ENCODE measurements at places on chromosomes 6 and 20. TPM values are rescaled to one million over a fixed set of nuclear protein-coding genes. Genes with fewer than 3 reads are reported as not detected.

GRCh38 chr6:74606582-74607071 lies 599.2 kb downstream of the COL12A1 start:
- no peaks in the 10 kb centered on the region for H3K36me3 ChIP-seq
- no peak overlapping the region for H3K4me3 ChIP-seq

DNA sequence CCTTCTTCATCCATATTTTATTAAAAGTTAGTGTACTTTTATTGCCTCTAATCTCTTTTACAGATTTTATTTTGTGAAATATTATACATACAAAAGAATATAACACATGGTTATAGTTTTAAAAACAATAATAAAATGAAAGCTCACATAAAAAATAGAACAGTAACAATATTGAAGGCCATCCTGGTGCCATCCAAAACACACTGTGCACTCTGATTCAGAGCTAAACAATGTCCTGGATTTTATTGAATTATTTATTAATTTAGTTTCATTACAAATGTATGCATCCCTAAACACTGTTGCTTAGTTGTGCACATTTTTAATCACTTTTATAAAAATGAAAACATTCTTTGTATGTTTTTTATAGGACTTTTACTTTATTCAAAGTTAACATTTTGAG lies 32.9 kb downstream of the RNF217 start:
- no peak overlapping the region for H3K27ac ChIP-seq
- no peaks in the 10 kb centered on the region for H3K36me3 ChIP-seq
- no peaks in the 10 kb centered on the region for H3K27me3 ChIP-seq
- H3K4me3 ChIP-seq: no peak overlapping the region
- H3K4me1 ChIP-seq: no peaks in the 10 kb centered on the region

GRCh38 chr6:33343953-33344611 lies 26.5 kb upstream of the ZBTB22 start:
- peak; percentile 80 for DNase-seq
- peak overlapping the region; percentile 94 for H3K27ac ChIP-seq
- H3K4me1 ChIP-seq: peaks cover 52% of the 10 kb centered on the region
- H3K4me3 ChIP-seq: peak overlapping the region; percentile 69
- H3K27me3 ChIP-seq: no peaks in the 10 kb centered on the region

DNA sequence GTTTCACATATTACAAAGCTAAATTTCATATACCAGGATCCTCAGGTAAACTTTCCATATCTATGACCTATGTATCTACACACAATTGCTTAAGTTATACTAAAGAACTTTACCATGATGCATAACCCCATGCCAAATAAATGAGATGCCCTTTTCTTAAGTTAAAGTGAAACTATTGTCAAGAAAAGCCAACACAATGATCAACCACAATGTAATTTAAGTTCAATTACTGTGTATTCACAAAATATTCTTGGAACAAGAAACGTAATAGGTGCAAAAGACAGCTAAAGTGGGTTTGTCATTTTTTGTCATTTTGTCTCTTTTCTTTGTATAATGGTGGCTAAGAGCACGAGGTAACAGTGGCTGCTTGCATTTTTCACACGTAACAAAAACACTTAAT lies 158.0 kb upstream of the SHLD1 start:
- peaks cover 48% of the 10 kb centered on the region for H3K36me3 ChIP-seq
- peaks cover 64% of the 10 kb centered on the region for H3K4me1 ChIP-seq
- peak overlapping the region; percentile 87 for H3K27ac ChIP-seq

GRCh38 chr6:125377621-125378020 lies 75.9 kb upstream of the HDDC2 start:
- no peaks in the 10 kb centered on the region for H3K4me1 ChIP-seq
- H3K4me3 ChIP-seq: no peak overlapping the region
- no peak overlapping the region for H3K27ac ChIP-seq
- DNase-seq: no peak
- H3K27me3 ChIP-seq: peaks cover 29% of the 10 kb centered on the region

GRCh38 chr20:36093025-36093803 lies 61.3 kb upstream of the EPB41L1 start:
- peaks cover 53% of the 10 kb centered on the region for H3K27me3 ChIP-seq
- H3K36me3 ChIP-seq: peaks cover 2% of the 10 kb centered on the region
- peak; percentile 36 for DNase-seq

GRCh38 chr20:44450281-44450889 lies 25.3 kb upstream of the TTPAL start:
- H3K36me3 ChIP-seq: no peaks in the 10 kb centered on the region
- no peak for DNase-seq
- no peak overlapping the region for H3K27ac ChIP-seq
- no peaks in the 10 kb centered on the region for H3K4me1 ChIP-seq

DNA sequence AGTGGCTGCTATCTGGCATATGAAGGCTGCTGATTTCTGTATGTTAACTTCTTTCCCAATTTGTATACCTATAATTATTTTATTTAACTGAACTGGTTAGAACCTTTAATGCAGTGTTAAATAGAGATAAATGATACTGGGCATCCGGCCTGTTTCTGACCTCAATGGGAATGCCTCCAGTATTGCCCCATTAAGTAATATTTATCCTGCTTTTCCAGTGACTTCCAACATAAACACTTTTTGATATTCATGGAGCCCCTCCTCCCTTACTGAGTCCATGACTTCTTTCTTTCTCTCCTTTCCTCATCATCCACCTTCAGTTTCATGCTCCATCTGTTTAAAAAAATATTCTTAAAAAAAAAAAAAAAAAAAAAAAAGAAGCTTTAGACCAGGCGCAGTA lies 8.8 kb downstream of the TRIM27 start:
- peaks cover 53% of the 10 kb centered on the region for H3K36me3 ChIP-seq
- no peak overlapping the region for H3K4me3 ChIP-seq
- peaks cover 18% of the 10 kb centered on the region for H3K4me1 ChIP-seq
- no peak for DNase-seq

- H3K27ac ChIP-seq: no peak overlapping the region
- no peaks in the 10 kb centered on the region for H3K27me3 ChIP-seq
- no peak for DNase-seq
- H3K36me3 ChIP-seq: no peaks in the 10 kb centered on the region
These were observed 194.2 kb upstream of the CNR1 start for GRCh38 chr6:88360203-88360797.

- no peak overlapping the region for H3K4me3 ChIP-seq
- H3K36me3 ChIP-seq: no peaks in the 10 kb centered on the region
- no peak overlapping the region for H3K27ac ChIP-seq
These were observed 106.5 kb upstream of the TIAM2 start for GRCh38 chr6:154888421-154889295.

The KIAA0408 gene
- 4.4 TPM for total RNA-seq

The COL9A1 gene
- total RNA-seq: not detected

The RSPO3 gene
- total RNA-seq: not detected

The MROH8 gene
- total RNA-seq: 3.0 TPM

The EPPIN gene
- not detected for total RNA-seq

The RBL1 gene
- total RNA-seq: 53.9 TPM

The CCDC170 gene
- total RNA-seq: not detected

The HSPA1L gene
- total RNA-seq: 3.3 TPM

All from activated CD4-positive, alpha-beta T cell treated with anti-CD3 and anti-CD28 coated beads, Interleukin-2, amount 10 ng/mL, durations not matched to agents 7 days and 5 days (primary cell).